ENCODE measurements at places on chromosomes 13 and 19. TPM values are rescaled to one million over a fixed set of nuclear protein-coding genes. Genes with fewer than 3 reads are reported as not detected.

The MISP3 gene
- 1.0 TPM for total RNA-seq

The ARRDC5 gene
- total RNA-seq: 0.55 TPM

The ZNF569 gene
- total RNA-seq: 9.1 TPM

The AMER2 gene
- total RNA-seq: not detected

The CGB7 gene
- total RNA-seq: not detected

The TEKTIP1 gene
- total RNA-seq: 8.3 TPM

The CNN1 gene
- total RNA-seq: not detected

The TSHZ3 gene
- 0.57 TPM for total RNA-seq

The ICAM1 gene
- 11.1 TPM for total RNA-seq

The ZNF563 gene
- 3.2 TPM for total RNA-seq

The ZNF880 gene
- 15.0 TPM for total RNA-seq

The CRB3 gene
- 1.1 TPM for total RNA-seq

The FLT3LG gene
- total RNA-seq: 280 TPM

The MEDAG gene
- total RNA-seq: not detected

The IFI30 gene
- total RNA-seq: 67.4 TPM

The CHAMP1 gene
- total RNA-seq: 33.3 TPM

The PLIN5 gene
- not detected for total RNA-seq

The ERICH4 gene
- total RNA-seq: not detected

The LYPD3 gene
- 0.68 TPM for total RNA-seq

The LRRC63 gene
- total RNA-seq: 1.7 TPM

The SIGLEC8 gene
- total RNA-seq: not detected

The THSD1 gene
- total RNA-seq: 0.08 TPM

The NXNL1 gene
- total RNA-seq: not detected

The FLT3 gene
- total RNA-seq: not detected

The MPV17L2 gene
- total RNA-seq: 9.2 TPM

The TMEM86B gene
- 11.0 TPM for total RNA-seq

The CD209 gene
- not detected for total RNA-seq

The ZNF600 gene
- total RNA-seq: 20.5 TPM

The CHST8 gene
- not detected for total RNA-seq

The LILRB3 gene
- 1.1 TPM for total RNA-seq

The SLC7A9 gene
- 0.10 TPM for total RNA-seq

The NPHS1 gene
- total RNA-seq: not detected
